Activated naive CD4-positive, alpha-beta T cell (primary cell): ENCODE measurements at places on chromosomes 5 and 9.

- DNase-seq: no peak
These were observed 366.2 kb upstream of the PDE4D start for GRCh38 chr5:60259730-60260129.

- no peak for DNase-seq
These were observed 392.5 kb downstream of the KDM4C start for GRCh38 chr9:7150153-7150890.

DNA sequence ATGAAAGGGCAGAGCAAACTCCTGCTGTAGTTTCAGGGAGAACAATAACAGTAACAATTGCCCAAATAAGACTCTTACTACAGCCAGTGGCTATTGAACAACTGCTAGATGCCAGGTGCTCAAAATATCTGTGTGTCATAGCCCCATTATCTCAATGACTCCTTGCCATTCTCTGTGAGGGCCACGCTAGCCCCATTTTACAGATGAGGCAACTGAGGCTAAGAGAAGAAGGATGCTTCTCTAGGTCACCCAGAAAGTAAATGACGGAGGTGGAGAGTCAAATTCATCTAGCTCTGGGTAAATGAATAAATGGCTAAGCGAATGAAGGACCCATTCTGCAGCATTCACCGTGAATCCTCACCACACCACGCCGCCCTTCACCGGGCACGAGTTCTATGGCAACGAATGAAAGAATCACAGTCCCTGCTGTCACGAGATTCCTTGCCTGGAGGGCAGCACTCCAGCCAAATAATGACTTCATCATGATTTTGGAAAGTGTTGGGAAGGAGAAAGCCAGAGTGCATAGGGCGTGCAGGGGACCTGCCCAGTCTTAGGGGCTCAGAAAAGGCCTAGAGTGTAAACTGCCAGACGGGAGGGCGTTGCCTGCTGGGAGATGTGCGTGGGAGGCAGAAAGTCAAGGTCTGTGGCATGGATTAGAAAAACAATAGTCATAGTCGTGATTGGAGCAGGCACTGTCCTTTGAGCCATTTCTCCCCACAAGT is 147.2 kb downstream of the C9orf50 start:
- no peak for DNase-seq

DNA sequence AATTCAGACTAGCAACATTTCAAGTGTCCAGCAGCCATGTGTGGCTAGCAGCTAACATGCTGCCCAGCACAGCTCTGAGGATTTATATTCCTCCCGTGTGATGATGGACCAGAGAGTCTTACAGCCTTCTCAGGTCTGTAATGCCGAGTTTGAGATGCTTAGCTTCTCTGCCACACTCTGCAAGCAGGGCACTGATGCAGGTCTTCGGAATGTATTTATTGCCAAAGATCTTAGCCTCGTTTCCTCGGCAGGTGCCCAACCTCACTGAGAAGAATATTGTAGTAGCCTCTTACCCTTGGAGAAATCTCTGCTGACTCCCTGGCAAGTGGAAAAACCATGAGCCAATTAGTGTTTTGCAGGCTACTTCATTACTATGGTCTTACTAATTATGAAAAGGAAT is 3.7 kb upstream of the RAI14 start:
- no peak for DNase-seq

DNA sequence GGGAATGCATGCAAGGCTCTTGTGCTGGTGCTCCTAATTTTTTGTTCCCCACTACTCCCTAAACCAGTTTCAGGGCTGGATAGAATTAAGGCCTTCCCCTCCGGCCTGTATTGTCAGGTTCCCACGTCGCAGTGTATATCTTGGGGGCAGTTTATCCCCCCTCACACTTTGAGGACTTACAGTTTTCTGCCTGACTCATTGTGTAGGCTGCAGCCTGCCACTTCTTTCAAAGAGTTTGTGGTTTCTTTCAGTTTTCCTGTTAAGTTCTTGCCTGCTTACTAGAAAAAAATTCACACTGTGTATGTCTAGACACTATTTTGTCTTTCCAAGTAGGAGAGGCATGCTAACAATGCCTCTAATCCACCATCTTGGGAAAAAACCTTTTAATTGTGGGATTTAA is 28.4 kb upstream of the BTNL3 start:
- no peak for DNase-seq

DNA sequence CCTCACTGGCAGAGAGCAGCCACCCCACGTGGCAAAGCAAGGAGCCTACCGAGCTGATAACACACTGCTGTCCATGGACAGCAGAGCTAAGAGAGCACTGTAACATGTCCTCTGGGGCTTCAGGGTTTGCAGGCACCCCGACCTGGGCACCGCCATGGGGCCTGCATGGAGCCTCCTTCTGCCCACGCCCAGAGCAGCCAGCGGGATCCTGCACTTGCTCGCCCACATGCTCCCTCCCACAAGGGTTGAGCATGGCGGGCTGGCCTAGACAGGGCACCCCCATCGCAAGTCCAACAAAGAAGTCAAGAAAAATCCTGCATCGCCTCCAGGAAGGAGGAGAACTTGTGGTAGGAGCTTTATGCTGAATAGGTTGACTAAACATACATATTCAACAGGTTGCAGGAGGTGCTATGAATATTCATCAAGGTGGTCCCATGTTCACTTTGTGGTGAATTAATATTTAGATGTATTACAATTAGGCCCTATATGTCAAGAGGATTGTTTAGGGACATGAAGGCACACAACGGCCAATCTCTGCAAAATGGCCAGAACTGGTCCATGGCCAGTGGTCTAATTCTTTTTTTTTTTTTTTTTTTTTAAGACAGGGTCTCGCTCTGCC is 3.8 kb upstream of the MIGA2 start:
- DNase-seq: no peak

DNA sequence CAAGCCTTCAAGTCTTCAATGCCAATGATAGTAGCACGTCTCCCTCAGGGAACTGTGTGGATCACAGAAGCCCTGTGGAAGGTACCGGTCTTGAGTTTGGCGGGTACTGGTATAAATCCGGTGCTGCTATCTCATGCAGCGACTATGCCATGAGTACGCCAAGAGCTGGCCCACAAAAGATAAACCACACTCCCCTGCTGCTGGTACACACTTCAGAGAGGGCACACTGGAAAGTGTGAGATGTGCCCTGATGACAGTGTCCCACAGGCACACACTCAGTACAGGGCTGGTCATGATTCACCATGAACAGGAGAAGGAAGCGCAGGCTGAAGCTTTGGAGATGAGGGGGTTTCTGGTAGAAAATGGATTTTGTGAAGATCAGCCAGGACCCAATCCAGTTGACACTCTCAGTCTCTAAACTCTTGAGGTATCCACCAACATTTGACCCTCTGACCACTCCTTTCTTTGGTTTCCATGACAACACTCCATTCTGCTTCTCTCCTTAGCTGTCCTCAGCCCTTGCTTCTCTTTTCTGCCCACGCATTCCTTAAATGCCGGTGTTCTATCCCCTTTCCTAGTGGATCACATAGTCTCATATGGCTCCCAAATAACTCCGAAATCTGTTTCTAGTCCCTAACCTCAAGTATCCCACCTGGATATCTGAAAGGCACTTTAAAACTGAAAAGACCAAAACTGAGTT is 5.1 kb downstream of the AMACR start:
- no peak for DNase-seq

GRCh38 chr9:9216934-9217333 is 1395.9 kb downstream of the PTPRD start:
- DNase-seq: no peak

DNA sequence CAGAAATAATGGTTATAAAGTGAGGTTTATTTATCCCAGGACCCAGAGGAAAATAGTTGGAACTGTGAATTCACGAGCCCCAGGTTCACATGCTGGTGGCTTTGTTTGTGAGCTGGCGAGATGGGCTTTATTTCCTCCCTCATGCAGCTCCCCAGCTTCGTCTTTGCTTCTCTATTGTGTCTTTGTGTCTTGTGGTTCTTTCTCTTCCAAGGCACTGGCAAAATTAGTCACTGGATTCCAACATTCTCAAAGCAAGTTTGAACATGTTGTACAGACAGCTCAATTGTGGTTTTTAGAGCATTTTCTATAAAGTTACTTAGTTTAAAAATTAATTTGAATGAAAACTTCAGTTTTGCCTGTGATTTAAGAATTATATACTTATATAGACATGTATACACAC is 7.2 kb downstream of the NDUFS6 start:
- DNase-seq: no peak

DNA sequence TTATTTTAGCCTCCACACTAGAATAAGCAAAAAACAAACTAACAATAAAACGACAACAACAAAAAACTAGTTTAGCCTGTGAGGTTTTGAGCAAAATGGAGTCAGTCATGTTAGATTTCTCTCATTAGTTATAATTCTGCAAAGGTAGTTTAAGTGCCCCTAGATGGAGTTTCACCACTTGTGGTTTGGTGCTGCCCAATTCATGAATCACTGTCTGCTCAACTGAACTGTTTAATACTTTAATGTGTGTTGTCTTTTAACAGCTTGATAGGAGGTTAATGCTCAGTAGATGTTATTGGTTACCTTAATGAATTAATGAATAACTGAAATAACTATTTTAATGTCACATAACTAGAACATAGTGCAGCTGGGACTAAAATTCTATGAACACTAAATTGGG is 3.5 kb upstream of the PLAA start:
- DNase-seq: no peak

DNA sequence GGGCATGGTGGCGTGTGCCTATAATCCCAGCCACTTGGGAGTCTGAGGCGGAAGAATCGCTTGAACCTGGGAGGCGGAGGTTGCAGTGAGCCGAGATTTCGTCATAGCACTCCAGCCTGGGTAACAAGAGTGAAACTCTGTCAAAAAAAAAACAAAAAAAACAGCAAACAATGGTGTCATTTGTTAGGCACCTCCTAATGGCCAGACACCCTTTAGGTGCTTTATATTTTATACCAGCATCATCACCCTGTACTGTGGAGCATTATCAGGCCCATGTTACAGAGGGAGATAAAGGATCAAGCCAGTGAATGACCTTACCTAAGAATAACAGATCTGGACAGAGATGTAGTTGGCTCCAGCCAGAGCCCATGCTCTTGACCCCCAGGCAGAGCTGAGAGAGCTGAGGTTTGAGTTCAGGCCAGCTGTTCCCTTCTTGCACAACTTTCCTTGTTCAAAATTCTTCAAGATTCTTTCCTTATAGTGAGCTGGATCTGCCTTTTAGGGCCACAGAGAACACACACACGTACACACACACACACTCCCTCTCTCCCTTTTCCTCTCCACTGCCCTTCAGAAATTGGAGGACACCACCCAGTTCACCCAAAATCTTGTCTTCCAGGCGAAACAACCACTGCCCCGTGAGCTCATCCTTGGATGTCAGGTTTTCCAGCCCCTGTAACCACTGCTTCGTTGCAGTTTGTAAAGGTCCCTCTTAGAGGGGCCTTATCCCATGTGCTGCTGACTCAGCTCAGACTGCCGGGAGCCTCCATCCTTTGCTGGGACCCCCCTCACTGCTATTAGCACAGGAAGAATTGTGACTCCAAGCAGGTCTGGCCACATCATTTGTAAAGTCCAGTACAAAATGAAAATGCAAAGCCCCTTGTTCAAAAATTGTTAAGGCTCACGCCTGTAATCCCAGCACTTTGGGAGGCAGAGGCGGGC is 10.4 kb upstream of the PTGES start:
- DNase-seq: no peak

GRCh38 chr9:36893184-36893583 is 140.9 kb downstream of the PAX5 start:
- DNase-seq: no peak

DNA sequence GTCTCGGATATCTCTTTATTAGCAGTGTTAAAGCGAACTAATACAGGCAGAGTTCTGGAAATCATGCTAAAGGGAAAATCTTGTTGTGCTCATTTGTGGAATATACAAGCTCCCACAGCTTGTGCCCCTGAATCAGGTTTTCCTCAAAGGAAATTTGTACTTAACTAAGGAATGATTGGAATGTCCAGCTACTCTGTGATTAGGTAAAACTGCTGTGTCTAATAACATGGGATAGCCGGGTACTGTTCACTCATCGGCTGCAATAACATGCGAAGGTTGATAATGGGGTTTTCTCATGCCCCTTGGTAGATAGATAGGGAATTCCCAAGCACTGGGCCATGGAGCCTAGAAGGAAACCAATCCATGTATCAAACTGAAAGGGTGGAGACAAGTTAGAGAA is 306.7 kb downstream of the NR2F1-AS1 start:
- no peak for DNase-seq

- no peak for DNase-seq
These were observed 100.5 kb downstream of the TMEM174 start for GRCh38 chr5:73273379-73274050.

DNA sequence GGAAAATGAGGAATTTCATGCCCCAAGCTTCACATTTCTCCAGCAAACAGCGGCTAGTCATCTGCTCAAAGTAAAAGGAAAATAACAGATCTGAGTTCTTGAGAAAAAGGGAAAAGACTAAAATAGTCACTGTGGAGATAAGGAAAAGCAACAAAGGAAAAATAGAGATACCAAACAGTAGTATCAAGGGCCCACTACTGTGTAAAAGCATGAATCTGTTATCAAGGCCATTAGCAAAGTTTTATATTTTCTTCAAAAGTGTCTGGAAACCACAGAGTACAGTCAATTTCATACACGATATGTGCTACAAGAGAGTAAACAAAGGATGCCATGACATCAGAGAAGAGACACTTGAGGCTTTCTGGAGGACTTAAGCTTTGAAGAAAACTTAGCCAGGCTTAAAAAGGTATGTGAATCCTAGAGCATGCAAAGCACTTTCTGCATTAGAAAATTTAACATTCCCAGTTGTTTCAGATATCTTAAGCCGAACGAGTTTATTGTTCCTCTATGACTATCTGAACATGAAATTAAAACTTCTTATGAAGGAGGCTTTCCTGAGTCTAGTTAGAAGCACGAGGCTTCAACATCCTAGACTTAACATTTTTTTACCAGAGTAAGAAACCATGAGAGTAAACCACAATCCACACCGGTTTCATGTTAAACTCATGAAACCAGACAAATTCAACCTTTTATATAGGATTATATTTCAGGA is 1.2 kb downstream of the TTC33 start:
- no peak for DNase-seq

DNA sequence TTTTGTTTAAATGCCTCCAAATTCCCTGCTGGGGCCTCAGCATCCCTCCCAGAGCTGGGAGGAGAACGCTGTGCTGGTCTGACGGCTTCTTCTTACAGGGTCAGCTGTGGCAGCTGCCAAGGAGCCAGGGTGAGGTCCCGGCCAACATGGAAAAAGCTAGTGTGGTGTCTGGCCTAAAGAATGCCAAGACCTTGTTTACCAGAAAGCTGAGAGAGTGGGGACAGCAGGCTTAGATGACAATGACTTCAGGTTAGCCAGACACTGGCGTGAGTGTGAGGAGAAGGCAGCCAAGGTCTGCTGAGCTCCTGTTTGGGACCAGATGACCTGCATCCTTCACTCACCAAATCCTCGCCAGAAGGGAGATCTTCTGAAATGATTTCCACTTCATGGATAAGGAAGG is 112.5 kb downstream of the CRB2 start:
- no peak for DNase-seq

DNA sequence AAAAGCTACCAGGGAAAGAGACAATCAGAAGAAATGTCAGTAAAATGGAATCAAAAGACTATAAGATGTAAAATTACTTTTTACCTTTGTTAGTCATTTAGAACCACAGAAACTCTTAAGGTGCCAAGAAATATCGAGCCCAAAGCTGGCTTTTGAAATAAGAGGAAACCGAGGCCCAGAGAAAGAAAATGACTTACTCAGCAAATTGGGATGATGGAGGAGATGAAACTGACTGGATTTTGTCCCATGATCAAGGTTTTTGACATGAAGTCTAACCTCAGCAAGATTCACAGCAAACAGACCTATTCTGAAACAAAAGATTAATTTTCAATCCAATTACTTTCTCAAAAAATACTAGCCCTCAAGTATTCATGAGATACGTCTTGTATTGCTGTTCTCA is 696.2 kb upstream of the WWC1 start:
- no peak for DNase-seq

GRCh38 chr5:125897089-125897488 is 526.1 kb upstream of the GRAMD2B start:
- DNase-seq: no peak
